ENCODE measurements at places on chromosomes 2 and 18.

DNA sequence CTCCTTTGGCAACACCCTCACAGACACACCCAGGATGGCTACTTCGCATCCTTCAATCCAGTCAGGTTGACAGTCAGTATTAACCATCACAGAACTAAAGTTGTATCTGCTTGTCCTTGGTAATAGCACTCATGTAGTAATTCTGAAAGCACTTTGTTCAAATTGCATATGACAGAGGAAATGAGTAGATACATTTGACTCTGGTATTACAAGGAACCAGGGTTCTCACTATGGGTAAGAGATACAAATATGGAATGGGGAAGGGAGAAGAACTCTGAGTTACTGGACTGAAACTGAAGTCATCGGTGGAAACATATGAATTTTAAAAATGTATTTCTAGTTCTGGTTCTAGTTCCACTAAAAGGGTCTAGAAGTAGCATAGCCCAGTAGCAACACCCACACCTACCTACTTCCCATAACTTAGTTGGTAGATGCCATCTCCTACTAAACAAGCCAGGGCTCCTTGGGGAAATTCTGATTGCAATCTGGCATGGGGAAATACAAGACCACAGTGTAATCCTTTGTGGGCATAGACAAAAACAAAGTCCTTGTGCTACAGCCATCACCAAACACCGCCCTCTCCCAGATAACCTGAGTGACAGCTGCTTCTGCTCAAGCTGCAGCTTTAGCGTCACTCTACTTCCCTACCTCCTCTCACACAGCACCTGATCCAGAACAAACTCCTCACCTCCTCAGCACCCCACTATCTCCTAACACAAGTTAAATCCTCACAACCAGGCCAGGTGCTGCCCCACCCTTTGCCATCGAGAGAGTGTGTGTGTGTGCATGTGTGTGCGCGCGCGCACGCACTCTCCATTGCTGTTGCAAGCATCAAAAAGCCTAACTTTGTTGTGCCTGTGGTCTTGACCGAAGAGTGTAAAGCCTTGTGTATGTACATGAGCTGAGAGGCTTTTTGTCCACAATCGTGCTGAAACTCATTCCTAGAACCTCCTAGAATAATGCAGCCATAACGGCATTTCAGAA is 31.4 kb upstream of the CD226 start:
- DNase-seq = no peak

GRCh38 chr2:3681625-3682024 is 21.8 kb upstream of the DCDC2C start:
- DNase-seq = no peak

GRCh38 chr18:67219821-67220220 is 296.7 kb downstream of the DSEL start:
- DNase-seq = no peak

- DNase-seq = no peak
Measured at GRCh38 chr2:213787869-213788268, 503.6 kb downstream of the SPAG16 start.

Data from neural crest cell (in vitro differentiated cells).